Ovary (tissue), 10 donors: ENCODE measurements at places on chromosomes 5 and 9. TPM values are rescaled to one million over a fixed set of nuclear protein-coding genes. Genes with fewer than 3 reads are reported as not detected.

MARCHF11 gene
- 0.25 TPM for polyA plus RNA-seq

MZB1 gene
- 1.7 TPM for polyA plus RNA-seq

DNA sequence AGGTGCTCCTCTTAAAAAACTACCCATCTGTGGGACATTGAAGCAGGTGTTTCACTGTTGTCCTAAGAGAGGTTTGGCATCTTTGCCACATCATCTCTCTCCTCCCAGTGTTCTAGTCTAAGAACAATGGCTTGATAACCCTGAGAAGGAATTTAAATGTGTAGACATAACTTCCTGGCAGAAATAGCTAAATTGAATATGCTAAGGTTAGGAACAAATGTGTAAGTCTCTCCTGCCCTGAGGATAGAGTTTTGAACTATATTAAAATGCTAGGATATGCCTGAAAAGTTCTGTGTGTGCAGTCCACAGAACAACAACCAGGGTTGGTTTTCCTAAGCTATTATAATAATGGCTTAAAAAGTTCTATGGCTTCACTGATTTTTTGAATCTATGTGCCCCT is 106.6 kb downstream of the LRRC70 start:
- no peak for DNase-seq

DNA sequence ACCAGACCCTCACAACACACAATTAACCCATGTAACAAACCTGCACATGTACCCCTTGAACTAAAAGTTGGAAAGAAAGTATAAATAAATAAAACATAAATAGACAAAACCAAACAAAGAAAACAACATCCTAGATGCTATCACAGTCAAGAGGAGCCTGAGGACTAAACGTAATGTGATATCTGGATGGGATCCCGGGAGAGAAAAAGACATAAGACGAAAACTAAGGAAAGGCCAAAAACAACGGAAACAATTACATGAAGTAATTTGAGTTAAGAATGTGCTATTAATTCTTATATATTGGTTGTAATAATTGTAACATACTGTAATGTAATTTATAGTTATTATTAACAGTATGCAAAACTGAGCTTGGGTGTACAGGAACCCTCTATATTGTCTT is 793.9 kb downstream of the SEMA5A start:
- no peak for DNase-seq
